Smooth muscle cell of the pulmonary artery (primary cell): ENCODE measurements at places on chromosomes 3 and 15. TPM values are rescaled to one million over a fixed set of nuclear protein-coding genes. Genes with fewer than 3 reads are reported as not detected.

Gene PPP2R3A
- 9.3 and 9.6 TPM in 2 replicates for total RNA-seq

Gene ILDR1
- not detected in 2 replicates for total RNA-seq

Gene SLC27A2
- total RNA-seq = 0.26 TPM in 1 of 2 replicates, not detected in the other

Gene ECE2
- 0.17 TPM in 1 of 2 replicates, not detected in the other for total RNA-seq

Gene SPINK8
- total RNA-seq = not detected in 2 replicates

Gene XCR1
- total RNA-seq = not detected in 2 replicates

Gene LEKR1
- total RNA-seq = 0.20 and 0.63 TPM in 2 replicates

Gene PSMA4
- total RNA-seq = 104 and 122 TPM in 2 replicates

Gene ATP13A4
- 0.36 and 0.46 TPM in 2 replicates for total RNA-seq

Gene GRK7
- not detected in 2 replicates for total RNA-seq

Gene TMEM108
- 0.20 TPM in 1 of 2 replicates, not detected in the other for total RNA-seq

Gene SYNPR
- not detected in 2 replicates for total RNA-seq

Gene CPNE9
- not detected in 2 replicates for total RNA-seq

Gene MEIS2
- 80.3 and 82.2 TPM in 2 replicates for total RNA-seq

Gene CSPG5
- 0.26 and 0.30 TPM in 2 replicates for total RNA-seq

Gene SI
- not detected in 2 replicates for total RNA-seq

Gene OXSR1
- total RNA-seq = 40.7 and 51.3 TPM in 2 replicates

Gene MOBP
- total RNA-seq = not detected in 2 replicates

Gene KLHL6
- under 0.01 TPM in 1 of 2 replicates, not detected in the other for total RNA-seq

Gene ADAMTSL3
- 0.78 and 1.6 TPM in 2 replicates for total RNA-seq

Gene KBTBD13
- total RNA-seq = not detected in 2 replicates

Gene AMIGO3
- not detected in 2 replicates for total RNA-seq

Gene SPATA12
- 0.10 TPM in 1 of 2 replicates, not detected in the other for total RNA-seq

Gene IL5RA
- not detected in 2 replicates for total RNA-seq

Gene CEP152
- 2.8 and 5.0 TPM in 2 replicates for total RNA-seq

Gene ST8SIA2
- total RNA-seq = 0.13 TPM in 1 of 2 replicates, not detected in the other

Gene CD276
- total RNA-seq = 198 and 230 TPM in 2 replicates

Gene PAQR5
- 0.03 and 2.7 TPM in 2 replicates for total RNA-seq

Gene P2RY14
- total RNA-seq = 0.20 TPM in 1 of 2 replicates, not detected in the other

Gene USP50
- 0.13 TPM in 1 of 2 replicates, not detected in the other for total RNA-seq

Gene KLF15
- total RNA-seq = 1.1 and 1.3 TPM in 2 replicates

Gene CAMK2N2
- total RNA-seq = 0.13 TPM in 2 replicates

Gene MEX3B
- total RNA-seq = 7.2 and 11.9 TPM in 2 replicates

Gene MUC4
- total RNA-seq = under 0.01 TPM in 1 of 2 replicates, not detected in the other

Gene EIF4G1
- total RNA-seq = 496 and 598 TPM in 2 replicates
